ENCODE measurements at places on chromosomes 2 and 18.

GRCh38 chr2:109135359-109136197 is 6.6 kb downstream of the SH3RF3 start:
- no peak for DNase-seq

DNA sequence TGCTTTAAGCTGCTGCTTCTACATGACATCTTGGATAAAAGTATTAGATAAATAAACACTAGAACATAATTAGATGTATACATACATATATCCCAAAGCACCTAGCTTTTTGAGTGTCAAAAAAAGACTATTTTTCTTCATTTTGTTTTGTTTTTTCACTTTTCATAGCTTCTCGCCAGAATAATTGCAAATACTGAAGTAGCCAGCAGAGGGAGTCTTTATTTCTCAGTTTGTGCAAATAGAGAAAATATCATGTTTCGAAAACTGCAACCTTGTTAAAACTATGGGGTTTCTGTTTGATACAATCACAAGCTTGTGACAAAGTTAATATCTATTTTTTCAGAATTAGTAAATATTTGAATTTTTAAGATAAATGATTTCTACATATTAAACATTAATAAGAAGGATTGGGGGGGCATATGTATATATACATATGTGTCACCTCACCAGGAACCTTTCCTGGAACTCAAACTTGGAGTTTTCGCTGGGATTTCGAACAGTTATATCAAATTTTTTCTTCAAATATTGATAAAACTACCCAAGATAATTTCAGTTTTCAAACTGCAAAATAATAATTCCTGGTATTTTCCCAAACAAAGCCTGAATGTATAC is 61.0 kb downstream of the GRB14 start:
- no peak for DNase-seq

- no peak for DNase-seq
Measured at GRCh38 chr2:128395640-128396499, 77.2 kb upstream of the HS6ST1 start.

- no peak for DNase-seq
Measured at GRCh38 chr2:146451972-146452371, 1392.9 kb upstream of the ACVR2A start.

GRCh38 chr2:46690825-46691224 is 211.5 kb downstream of the TMEM247 start:
- DNase-seq = no peak

GRCh38 chr2:12619975-12620374 is 96.8 kb upstream of the TRIB2 start:
- DNase-seq = no peak

GRCh38 chr18:46283895-46284295 is 179.7 kb downstream of the HAUS1 start:
- no peak for DNase-seq

DNA sequence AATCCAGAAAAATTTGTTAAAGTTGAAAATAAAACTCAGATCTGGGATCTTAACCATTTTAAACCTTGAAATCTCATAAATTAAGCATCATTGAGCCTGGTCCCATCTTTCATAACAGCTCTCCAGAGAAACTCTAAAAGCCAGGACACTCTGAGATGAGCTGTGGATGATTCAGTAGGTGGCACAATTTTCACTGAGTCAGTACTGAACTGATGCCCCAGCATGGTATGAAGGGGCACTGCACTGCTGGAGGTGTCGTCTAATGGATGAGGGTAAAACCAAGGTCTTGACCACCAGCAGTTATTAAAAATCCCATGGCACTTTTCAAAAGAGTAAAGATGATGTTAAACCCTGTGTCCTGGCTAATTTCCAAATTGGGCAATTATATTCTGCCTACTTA is 170.6 kb downstream of the FIGN start:
- no peak for DNase-seq

- no peak for DNase-seq
Measured at GRCh38 chr2:172323861-172324597, 103.4 kb upstream of the ITGA6 start.

DNA sequence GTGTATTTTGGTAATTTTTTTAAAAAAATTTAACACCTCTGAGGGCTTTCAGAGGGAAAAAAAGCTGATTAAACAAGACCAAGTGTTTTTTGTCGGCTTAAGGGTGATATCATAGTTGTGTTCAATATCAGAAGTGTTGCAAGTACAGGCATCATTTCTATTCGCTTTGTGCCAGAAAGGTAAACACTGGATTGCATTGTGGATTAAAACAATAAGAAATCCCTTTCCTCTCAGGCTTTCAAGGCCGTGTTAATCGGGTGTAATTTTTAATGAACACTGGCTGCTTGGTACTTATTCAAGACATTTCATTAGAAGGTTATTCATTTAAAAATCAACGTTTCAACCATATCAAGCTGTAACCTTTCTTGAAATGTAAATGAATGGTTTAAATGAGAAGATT is 18.3 kb downstream of the FIGN start:
- no peak for DNase-seq

- DNase-seq = no peak
Measured at GRCh38 chr18:80251700-80252099, 4.4 kb upstream of the PARD6G start.

DNA sequence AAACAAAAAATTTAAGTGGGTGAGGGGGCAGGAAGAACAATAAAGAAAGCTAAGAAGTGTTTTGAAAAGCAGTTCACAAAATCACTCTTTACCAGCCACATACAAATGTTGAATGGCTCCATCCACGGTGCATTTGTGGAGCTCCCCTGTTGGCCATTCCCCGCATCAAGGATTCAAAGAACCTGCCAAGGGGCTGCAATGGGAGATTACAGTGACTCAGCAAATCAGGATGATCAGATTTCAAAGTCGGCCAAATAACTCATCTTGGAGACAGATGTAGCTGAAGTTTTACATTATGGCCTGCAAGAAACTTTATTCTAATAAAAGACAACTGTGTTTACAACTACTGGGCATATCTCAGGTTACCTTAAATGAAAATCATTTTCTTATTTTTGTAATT is 26.9 kb downstream of the COL4A3 start:
- no peak for DNase-seq

GRCh38 chr2:30695749-30696148 is 111.5 kb downstream of the CAPN13 start:
- no peak for DNase-seq

DNA sequence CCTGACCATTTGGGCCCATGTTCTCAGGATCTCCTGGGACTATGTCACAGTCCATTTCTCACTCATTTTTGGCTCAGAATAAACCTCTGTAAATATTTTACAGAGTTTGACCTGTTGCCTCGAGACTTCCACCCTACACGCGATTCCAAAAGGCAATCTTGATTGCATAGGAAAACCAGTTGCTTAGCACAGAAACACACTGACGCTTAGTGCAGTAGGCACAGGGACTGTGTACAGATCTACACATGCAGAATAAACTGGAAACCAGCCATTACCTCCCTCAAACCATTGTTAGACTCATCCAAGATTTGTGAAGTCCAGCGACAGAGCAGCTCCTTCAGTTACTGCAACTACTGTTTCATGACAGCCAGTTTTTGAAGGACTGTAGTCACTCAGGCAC is 73.0 kb downstream of the NCKAP5 start:
- no peak for DNase-seq

DNA sequence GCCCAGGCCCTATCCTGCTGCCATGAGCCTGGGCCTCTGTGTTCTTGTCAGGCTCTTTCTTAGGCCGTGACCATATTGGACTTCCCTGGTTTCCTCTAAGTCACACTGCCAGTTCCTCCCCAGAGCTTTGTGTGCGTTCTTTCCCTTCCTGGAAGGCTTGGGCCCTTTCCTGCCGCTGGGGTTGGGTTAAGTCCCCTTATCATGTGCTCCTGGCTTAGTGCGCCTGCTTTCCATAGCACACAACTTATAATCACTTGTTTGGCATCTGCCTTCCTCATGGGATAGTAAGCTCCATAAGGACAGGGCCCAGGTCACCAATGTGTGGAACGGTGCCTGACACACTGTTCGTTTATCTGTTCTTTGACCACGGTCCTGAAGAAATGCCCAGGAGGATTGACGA is 31.3 kb downstream of the NIFK start:
- no peak for DNase-seq

DNA sequence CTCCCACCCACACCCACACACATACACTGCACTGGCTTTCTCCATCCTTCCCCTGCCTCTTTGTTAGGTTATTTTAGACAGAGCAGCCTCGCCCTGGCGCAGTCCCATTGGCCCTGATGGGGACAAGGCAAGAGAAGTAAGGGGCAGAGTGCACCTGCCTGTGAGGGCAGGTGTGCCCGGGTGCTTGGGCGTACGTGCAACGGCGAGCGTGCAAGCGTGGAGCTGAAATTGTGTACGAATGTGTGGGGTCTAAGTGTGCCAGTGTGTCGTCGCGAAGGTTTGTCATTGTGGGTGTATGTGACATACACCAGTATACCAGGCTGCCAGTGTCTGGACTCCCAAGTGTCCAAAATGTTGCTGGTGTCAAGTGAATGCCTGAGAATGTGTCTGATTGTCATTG is 544 bp downstream of the LRATD1 start:
- DNase-seq = no peak

GRCh38 chr2:132953771-132954170 is 283.8 kb upstream of the LYPD1 start:
- no peak for DNase-seq

DNA sequence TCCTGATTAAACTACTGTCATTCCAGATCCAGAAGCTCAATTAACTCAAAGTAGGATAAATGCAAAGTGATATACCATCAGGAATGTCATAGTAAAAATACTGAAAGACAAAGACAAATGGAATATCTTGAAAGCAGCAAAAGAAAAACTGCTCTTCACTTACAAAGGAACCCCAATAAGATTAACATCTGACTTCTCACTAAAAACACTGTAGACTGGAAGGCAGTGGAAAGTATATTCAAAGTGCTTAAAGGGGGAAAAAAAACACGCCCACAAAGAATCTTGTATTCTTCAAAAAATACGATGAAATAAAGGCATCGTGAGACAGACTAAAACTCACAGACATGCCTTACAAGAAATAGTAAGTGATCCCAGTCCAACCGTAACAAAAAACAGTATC is 195.7 kb downstream of the DOK6 start:
- no peak for DNase-seq

- no peak for DNase-seq
Measured at GRCh38 chr18:10197097-10197496, 257.3 kb upstream of the APCDD1 start.

GRCh38 chr2:64626963-64627760 is 26.6 kb downstream of the SERTAD2 start:
- DNase-seq = no peak

DNA sequence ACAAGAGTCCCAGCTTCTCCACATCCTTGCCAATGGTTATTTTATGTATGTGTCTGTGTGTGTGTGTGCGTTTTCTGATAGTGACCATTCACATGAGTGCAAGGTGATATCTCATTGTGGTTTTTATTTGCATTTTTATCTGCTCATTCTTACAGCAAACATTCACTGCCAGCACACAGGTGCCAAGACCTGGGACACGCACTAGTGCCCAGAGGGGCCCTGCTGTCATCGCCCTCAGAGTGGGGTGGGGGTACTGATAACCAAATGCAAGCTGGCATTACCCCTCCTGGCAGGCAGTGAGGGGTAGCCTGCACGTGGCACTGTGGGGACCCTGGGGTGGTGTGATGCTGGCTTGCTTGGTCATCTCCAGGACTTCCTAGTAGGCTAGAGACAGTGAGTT is 285.4 kb downstream of the LPIN1 start:
- no peak for DNase-seq

DNA sequence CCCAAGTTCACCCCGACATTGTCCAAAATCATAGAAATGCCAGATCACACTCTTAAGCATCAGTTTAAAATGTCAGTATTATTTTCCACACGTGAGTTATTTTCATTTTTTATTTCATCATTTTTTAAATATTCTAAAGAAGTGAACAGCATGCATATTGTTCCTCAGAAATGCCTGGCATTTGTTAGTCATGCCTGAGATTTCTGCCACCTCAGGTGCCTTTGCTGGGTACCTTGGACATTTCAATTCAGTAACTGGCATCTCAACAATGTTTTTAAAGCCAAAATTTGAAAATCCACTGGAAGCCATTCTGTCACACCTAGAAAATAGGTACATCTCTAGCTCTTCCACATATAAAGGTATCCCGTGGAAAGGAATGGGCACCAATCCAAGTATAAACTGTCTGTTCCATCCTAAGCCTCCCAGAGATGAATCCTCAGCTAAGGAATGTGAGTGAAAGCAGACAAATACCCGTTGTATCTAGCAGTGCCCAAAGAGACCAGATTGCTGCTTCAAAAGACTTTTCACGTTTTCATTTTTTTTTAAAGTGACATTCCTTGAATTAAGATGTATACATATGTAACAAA is 159.8 kb downstream of the ZNF385B start:
- no peak for DNase-seq

- DNase-seq = no peak
Measured at GRCh38 chr18:70335892-70336726, 47.3 kb downstream of the SOCS6 start.

GRCh38 chr2:231655488-231655887 is 52.8 kb upstream of the PTMA start:
- no peak for DNase-seq

- no peak for DNase-seq
Measured at GRCh38 chr2:101617188-101617587, 80.3 kb upstream of the MAP4K4 start.

- DNase-seq = no peak
Measured at GRCh38 chr2:206798000-206798399, 32.6 kb downstream of the FASTKD2 start.
